Esophagus squamous epithelium (tissue), 5 donors: ENCODE measurements at places on chromosomes 2 and 18. TPM values are rescaled to one million over a fixed set of nuclear protein-coding genes. Genes with fewer than 3 reads are reported as not detected.

Gene MAPRE3
- total RNA-seq = 7.6 TPM

Gene COLEC12
- 6.5 TPM for total RNA-seq

Gene PTMA
- total RNA-seq = 1,015 TPM

Gene TUBA4B
- not detected for total RNA-seq

Gene FKBP1B
- total RNA-seq = 9.5 TPM

GRCh38 chr2:148666555-148666954 is 22.0 kb downstream of the EPC2 start:
- no peak for DNase-seq

DNA sequence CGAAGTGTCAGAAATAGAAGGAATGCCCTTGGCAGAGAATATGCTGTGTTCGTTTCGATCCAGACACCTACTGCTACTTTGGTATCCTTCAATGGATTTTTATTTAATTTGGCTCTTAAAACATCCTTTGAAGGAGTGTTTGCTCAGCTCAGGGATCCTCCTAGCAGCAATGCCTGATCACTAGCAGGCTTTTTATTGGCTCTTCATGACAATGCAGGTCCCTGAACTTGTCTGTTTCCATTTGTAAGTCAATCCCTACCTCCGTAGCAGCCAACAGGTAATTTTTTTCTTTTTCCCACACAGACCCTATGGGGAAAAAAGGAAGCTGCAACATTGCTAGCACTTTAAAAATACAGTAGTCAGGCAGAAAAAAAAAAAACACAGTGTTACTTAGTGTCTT is 366.2 kb upstream of the LRRTM1 start:
- no peak for DNase-seq

GRCh38 chr2:149579972-149580882 is 7.3 kb downstream of the MMADHC start:
- no peak for DNase-seq

- DNase-seq = no peak
These were observed 484.5 kb upstream of the ZNF804A start for GRCh38 chr2:184113696-184114403.

DNA sequence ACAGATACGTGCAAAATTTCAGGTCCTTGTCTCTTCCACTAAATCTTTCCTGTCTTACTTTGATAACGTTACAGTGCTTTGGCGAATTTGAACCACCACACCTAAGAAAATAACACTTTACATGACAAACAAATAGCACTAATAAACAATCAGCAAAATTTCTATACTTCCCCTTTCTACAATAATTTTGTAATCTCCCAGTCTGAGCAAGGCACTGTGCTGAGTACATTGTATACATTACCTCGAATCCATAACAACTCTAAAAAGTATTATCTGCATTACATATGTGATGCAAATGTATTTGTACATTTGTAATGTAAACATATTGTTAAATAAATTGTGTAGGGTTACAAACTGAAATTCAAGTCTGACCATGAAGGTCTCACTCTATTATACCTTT is 49.9 kb downstream of the RTN4 start:
- DNase-seq = no peak
